ENCODE measurements at places on chromosomes 7 and 10.

DNA sequence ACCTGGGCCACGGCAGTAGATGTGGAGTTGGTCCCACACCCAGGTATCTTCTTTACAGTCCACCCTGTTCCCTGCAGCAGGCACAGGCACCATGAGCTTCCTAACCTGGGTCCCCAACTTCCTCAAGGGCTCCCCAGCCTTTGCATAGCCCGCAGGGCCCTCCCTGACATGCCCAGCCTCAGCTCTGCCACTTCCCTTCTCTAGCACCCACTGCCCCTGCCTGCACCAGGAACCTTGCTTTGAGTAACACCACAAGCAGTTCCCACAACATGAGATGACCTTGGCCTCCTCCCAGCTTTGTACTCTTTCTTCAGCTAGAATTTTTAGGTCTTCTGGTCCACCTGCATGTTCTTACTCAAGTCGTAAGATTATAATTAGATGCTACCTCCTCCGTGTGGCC is 92.2 kb upstream of the ZPBP start:
- H3K36me3 ChIP-seq = no peaks in the 10 kb centered on the region
- peaks cover 6% of the 10 kb centered on the region for H3K4me1 ChIP-seq
- H3K27ac ChIP-seq = no peak overlapping the region
- DNase-seq = no peak

GRCh38 chr10:34037499-34037898 is 703.0 kb upstream of the NRP1 start:
- no peaks in the 10 kb centered on the region for H3K36me3 ChIP-seq
- H3K4me3 ChIP-seq = no peak overlapping the region
- H3K27me3 ChIP-seq = no peaks in the 10 kb centered on the region
- no peaks in the 10 kb centered on the region for H3K4me1 ChIP-seq
- DNase-seq = no peak

DNA sequence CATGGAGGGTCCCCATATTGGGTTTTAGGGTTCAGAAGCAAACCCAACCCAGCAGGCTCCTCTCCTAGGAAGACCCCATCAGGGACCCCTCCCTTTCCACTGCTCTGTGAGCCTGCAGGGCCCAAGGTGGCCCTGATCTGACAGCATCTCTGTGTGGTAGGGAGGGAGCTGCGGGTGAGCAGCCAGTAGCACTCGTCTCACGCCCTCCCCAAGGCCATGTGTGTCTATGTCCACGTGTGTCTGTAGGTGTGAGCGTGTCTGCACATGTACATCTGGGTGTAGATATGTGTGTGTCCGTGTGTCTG is 103.5 kb upstream of the FAM20C start:
- no peaks in the 10 kb centered on the region for H3K36me3 ChIP-seq
- peaks cover 19% of the 10 kb centered on the region for H3K4me1 ChIP-seq
- H3K27ac ChIP-seq = no peak overlapping the region
- no peak for DNase-seq

DNA sequence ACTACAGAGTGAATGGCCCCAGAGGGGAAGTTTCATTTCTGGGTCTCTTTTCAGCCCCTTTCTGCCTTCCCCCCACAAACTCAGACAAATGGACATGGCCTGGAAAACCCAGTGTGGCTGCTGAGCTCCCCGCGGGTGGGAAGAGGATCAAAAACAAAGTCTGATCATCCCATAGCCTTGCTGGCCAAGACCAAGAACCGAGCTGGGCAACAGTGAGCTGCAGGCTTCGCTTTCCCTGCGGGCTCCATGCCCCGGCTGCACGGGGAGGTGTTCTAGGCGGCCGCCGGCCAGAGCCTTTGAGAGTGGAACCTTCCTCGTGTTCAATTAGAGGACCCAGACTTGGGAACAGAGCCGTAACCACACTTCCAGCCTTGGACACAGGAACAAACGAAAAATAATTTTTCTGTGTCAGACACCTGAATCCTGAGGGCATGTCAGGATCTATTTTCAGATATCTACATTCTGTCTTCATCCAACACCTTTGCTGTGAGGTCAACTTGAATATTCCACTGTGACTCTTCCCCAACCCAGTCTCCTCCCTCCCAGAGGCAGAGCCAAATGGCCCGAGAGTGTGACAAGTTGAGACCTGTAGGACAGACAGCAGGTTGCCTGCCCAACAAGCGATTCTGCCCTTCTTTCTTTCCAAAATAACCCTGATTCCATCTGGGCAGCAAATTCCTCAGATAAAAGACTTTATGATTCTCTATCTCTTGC is 26.0 kb downstream of the WDR86 start:
- H3K4me3 ChIP-seq = no peak overlapping the region
- H3K27ac ChIP-seq = no peak overlapping the region
- no peak for DNase-seq
- H3K36me3 ChIP-seq = no peaks in the 10 kb centered on the region
- peaks cover 12% of the 10 kb centered on the region for H3K27me3 ChIP-seq
- H3K4me1 ChIP-seq = peaks cover 18% of the 10 kb centered on the region

- H3K36me3 ChIP-seq = no peaks in the 10 kb centered on the region
- DNase-seq = no peak
- H3K27ac ChIP-seq = no peak overlapping the region
- no peaks in the 10 kb centered on the region for H3K27me3 ChIP-seq
- no peaks in the 10 kb centered on the region for H3K4me1 ChIP-seq
Measured at GRCh38 chr7:110090110-110090820, 1000.7 kb upstream of the LRRN3 start.

DNA sequence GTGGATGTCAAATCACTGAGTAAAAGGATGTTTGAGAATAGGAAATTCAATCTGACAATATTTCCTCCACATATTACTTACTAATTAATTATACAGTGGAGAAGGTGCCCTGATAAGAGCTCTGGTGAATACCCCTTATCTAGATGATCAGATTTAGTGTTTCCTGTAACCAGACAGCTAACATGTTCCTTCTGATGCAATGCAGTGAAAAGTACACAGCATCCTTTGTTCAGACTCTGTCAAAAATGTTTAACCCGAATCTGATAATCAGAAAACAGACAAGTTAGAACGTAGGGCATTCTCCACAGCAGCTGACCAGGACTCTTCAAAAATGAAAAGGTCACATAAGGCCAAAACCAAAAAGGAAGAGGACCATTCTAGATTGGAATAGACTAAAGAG is 46.2 kb downstream of the WDR11 start:
- no peak for DNase-seq
- no peaks in the 10 kb centered on the region for H3K27me3 ChIP-seq
- no peak overlapping the region for H3K4me3 ChIP-seq
- H3K27ac ChIP-seq = no peak overlapping the region
- peaks cover 9% of the 10 kb centered on the region for H3K36me3 ChIP-seq

GRCh38 chr7:1397491-1398327 is 61.6 kb downstream of the MICALL2 start:
- no peaks in the 10 kb centered on the region for H3K4me1 ChIP-seq
- H3K27ac ChIP-seq = no peak overlapping the region
- no peaks in the 10 kb centered on the region for H3K27me3 ChIP-seq
- H3K36me3 ChIP-seq = no peaks in the 10 kb centered on the region
